ENCODE measurements at places on chromosomes 12 and 14.
A peak's percentile ranks its signal among the peaks of the same experiment; 100 is the strongest.

- no peak for DNase-seq
These were observed 906 bp downstream of the MARK3 start for GRCh38 chr14:103385929-103386712.

GRCh38 chr14:62759796-62760195 is 285.5 kb downstream of the KCNH5 start:
- no peak for DNase-seq

GRCh38 chr12:30884799-30885198 is 41.7 kb upstream of the TSPAN11 start:
- DNase-seq: peak; percentile 23

GRCh38 chr12:11661491-11662089 is 12.1 kb downstream of the ETV6 start:
- no peak for DNase-seq

GRCh38 chr12:79597910-79598309 is 92.9 kb downstream of the PAWR start:
- no peak for DNase-seq

DNA sequence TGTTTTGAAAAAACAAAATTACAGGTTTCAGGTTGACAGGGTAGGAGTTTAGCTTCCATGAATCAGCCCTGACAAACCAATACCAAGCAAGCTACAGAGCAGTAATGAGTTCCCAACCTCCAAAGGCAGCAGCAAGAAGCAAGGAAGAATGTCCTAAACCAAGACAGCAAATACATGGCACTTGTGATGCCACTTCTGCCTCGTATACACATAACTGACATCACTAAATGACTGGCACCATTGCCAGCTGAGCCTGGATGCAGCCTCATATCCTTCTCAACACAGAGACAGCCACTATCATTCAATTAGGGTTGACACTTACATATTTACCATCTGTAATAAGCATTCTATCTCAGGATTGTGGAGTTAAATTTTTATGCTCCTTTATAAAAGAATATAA is 35.0 kb upstream of the MDM1 start:
- DNase-seq: no peak

All from RWPE1 (cell line).